CD4-positive, alpha-beta memory T cell (primary cell): ENCODE measurements at places on chromosomes 12 and 14. TPM values are rescaled to one million over a fixed set of nuclear protein-coding genes. Genes with fewer than 3 reads are reported as not detected.

Gene PGF
- total RNA-seq: not detected

DNA sequence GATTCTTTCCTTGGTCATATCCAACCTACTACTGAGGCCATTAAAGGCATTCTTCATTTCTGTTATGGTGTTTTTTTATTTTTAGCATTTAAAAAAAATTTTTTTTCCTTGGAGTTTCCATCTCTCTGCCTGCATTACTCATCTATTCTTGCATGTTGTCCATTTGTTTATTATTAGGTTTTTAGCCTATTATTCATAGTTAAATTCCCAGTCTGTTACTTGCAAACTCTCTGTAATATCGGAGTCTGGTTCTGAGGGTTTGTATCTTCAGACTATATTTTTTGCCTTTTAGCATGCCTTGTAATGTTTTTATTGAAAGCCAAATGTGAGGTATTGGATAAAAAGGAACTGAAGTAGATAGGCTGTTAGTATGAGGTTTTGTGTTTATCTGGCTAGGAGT is 284.3 kb downstream of the FUT8 start:
- DNase-seq: no peak

Gene TAS2R14
- total RNA-seq: 1.9 TPM

Gene ABCB9
- 7.1 TPM for total RNA-seq

DNA sequence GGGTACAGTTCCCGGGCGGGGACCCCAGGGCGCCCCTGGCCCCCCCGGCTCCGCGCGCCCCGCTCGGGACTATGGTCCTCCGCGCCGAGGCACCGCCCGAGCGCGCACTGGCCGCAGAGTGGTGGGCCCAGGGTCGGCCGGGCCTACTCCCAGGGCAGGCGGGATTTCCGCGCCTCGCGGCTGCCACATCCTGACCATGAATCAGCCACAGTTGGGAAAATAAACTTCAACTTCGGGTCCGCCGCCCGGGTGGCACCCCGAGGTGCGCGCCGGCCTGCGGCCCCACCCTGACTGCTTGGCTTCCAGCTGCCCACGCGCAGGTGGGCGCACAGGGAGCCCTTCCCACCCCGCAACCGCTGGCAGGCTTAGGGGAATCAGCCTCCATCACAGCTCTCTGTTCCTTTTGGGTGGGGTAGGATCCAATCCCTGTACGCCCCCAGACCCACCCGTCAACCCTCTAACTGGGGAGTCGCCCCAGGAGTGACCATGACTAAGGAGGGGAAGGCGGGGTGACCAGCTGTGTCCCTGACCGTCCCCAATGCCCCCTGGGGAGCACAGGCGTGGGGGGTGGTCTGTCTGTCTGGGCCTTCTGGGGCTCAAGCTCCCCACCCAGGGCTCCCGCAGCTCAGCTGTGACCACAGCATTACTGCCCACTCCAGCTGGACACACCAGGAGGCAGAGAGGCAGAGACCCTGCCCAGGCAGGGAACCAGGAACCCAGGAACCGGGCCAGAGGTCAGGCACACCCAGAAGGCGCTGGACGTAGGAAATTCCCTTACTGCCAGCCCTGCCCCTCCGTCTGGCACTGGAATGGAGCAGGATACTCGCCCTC is 678 bp downstream of the INF2 start:
- DNase-seq: no peak

Gene MMP19
- total RNA-seq: 0.67 TPM

Gene BCL7A
- total RNA-seq: 3.0 TPM

GRCh38 chr14:101887219-101887618 is 77.2 kb upstream of the DYNC1H1 start:
- DNase-seq: no peak

Gene CPM
- total RNA-seq: 3.1 TPM

- no peak for DNase-seq
Observed at GRCh38 chr14:77909911-77910310, 110.0 kb downstream of the ADCK1 start.

- no peak for DNase-seq
Observed at GRCh38 chr12:3161861-3162260, 84.7 kb downstream of the TSPAN9 start.

DNA sequence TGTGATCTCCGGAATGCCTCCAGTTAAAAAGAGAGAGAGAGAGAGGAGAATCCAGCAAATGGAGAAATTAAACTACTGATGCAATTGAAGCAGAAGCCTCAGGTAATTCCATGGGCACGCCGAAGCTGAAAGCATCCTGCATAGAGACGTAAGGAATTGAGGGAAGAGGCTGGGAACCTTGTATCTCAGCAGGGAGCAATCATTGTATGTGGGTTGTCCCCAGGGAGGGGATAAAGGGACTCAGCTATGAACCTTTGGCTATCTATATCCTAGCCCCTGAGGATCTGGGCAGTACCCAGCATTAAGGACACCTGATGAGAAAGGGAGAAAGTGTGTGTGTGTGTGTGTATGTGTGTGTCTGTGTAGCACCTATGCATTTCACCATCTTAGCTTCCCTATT is 95.8 kb upstream of the ATXN7L3B start:
- DNase-seq: no peak

Gene PCED1B
- 49.0 TPM for total RNA-seq

DNA sequence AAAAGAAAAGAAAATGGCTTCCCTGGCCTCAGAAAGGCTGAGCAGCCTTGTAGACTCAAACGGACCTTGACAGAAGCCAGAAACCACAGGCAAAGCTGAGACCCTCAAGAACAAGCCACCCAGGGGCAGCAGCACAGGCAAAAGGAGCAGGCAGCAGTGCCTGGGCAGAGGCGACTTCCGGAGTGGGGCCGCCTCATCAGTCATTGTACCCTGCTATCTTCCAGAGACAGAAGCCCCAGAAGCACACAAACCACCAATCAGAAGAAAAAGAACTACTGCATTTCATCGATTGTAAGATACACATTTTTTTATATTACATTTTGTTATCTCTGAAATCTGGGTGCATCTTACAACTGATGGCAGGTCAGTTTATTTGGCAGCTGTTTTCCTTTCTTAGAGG is 58.2 kb upstream of the ZFP36L1 start:
- DNase-seq: no peak

- DNase-seq: no peak
Observed at GRCh38 chr14:65290830-65291229, 121.7 kb upstream of the FUT8 start.

Gene SIX1
- not detected for total RNA-seq
